ENCODE measurements at places on chromosomes 5 and 9. TPM values are rescaled to one million over a fixed set of nuclear protein-coding genes. Genes with fewer than 3 reads are reported as not detected.

GRCh38 chr9:9257999-9258498, 1354.8 kb downstream of the PTPRD start:
- H3K27me3 ChIP-seq, result no peaks in the 10 kb centered on the region
- H3K4me3 ChIP-seq, result no peak overlapping the region
- no peaks in the 10 kb centered on the region for H3K4me1 ChIP-seq
- DNase-seq, result no peak
- H3K27ac ChIP-seq, result no peak overlapping the region

GRCh38 chr5:93993161-93993560, 251.8 kb upstream of the POU5F2 start:
- no peaks in the 10 kb centered on the region for H3K4me1 ChIP-seq
- H3K36me3 ChIP-seq, result no peaks in the 10 kb centered on the region
- no peak for DNase-seq
- H3K27ac ChIP-seq, result no peak overlapping the region

DNA sequence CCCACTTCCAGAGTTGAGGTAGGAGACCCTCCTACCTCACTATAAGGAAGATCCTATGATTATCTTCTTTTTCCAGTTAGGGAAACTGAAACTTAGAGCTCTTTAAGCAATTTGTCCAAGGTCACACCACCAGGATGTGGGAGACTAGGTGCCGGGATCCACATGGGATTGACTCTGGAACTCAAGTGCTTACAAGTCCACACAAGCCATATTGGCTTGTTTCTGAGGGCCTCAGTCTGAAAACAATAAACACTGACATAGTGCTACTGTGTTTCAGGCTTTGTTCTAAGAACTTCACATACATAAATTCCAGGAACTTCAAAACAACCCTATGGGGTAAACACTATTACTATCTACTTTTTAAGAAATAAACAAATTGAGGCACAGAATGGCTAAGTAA, 481.3 kb downstream of the ZSWIM6 start:
- H3K27me3 ChIP-seq, result no peaks in the 10 kb centered on the region
- no peak overlapping the region for H3K4me3 ChIP-seq
- no peaks in the 10 kb centered on the region for H3K4me1 ChIP-seq
- no peak for DNase-seq
- H3K36me3 ChIP-seq, result no peaks in the 10 kb centered on the region

MPDZ gene
- total RNA-seq, result not detected

GRCh38 chr5:1374030-1374678, 29.3 kb upstream of the CLPTM1L start:
- no peak overlapping the region for H3K4me3 ChIP-seq
- H3K27ac ChIP-seq, result no peak overlapping the region
- H3K36me3 ChIP-seq, result no peaks in the 10 kb centered on the region
- DNase-seq, result no peak
- H3K27me3 ChIP-seq, result no peaks in the 10 kb centered on the region

TNFSF8 gene
- total RNA-seq, result 71.6 TPM

Data from CD4-positive, alpha-beta T cell (primary cell).